CD4-positive, alpha-beta memory T cell (primary cell): ENCODE measurements at places on chromosomes 1 and 21.

DNA sequence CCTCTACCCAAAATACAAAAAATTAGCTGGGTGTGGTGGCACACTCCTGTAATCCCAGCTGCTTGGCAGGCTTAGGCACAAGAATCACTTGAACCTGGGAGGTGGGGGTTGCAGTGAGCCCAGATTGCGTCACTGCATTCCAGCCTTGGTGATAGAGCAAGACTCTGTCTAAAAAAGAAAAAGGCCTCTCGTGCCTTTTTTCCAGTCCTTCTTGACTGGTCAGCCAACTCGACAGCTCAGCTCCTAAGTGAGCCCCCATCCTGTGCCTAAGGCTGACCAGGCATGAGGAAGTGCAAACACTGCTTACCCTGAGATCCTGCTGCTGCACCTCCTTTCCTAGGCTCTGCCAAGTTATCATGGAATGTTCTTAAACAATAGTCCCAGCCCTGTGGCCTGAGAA, 10.1 kb upstream of the PROK1 start:
- no peak for DNase-seq

DNA sequence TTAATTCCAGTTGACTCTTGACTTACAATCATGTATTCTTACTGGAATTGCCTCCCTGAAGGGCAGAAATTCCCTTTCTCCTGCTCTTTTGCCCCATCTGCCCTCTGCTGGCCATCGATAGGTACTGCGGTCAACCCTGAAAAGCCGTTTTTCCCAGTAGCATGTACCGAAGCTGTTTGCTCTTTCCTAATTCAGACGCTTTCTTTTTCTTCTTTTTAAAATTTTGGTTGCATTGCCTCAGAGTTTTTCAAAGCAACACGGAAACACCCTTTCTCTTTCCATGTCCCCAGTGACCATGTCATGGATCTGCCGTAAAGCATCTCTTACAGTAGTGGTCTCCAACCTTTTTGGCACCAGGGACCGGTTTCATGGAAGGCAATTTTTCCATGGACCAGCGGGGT, 164.2 kb upstream of the C1orf21 start:
- DNase-seq = no peak

DNA sequence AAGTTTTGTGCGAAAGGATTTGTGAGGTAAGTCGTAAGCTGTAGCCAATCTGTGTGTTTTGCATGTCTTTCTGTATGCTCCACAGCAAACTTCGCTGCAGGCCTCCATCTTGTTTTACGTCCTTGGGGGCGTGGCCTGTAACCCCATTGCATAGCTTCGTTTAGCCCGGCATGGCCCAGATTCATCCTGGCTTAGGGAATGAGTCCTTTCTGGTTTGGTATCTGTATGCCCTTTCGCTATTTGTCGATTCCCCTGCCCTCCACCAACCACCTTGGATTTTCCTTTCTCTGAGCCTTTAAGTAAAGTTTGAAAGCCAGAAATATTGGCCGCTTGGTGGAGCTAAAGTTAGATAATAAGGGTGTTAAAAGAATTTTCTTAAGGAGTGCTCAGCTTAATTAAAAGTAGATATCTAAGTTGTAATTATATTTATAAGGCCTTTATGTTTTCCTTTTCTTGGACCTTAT, 1.1 kb downstream of the THEM4 start:
- no peak for DNase-seq

GRCh38 chr1:17244821-17245740, 3.8 kb upstream of the PADI3 start:
- no peak for DNase-seq

GRCh38 chr21:42598159-42598735, 55.2 kb upstream of the PDE9A start:
- no peak for DNase-seq

DNA sequence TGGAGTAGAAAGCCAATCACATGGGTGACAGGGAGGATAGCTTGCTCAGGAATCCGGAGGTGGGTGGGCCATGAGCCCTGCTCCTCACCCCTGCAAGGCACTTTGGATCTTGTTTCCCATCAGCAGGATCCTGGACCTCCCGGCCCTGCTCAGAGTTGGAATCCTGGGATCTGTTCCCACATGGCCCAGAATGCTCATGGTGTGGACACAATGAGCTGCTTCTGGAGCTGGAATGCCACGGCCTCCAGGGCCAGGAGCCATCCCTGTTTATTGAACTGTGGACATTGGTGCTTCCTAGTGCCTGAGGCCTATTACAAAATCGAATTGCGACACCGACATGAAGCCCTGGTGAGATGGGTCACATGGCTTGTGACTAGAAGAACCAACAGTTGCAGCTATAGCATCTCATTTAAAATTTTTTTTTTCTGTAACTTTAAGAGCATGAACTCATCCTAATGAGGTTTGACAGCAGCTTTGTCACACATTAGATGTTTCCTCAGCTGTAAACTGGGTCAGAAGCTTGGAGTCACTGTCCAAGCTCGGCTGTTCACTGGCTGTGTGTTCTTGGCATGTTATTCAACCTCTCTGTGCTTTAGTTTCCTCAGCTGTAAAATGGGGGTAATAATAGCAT, 40.4 kb upstream of the GOLT1A start:
- DNase-seq = no peak

GRCh38 chr1:109040989-109041620, 797 bp downstream of the WDR47 start:
- DNase-seq = no peak

GRCh38 chr1:35725596-35725995, 6.9 kb upstream of the C1orf216 start:
- DNase-seq = no peak

- DNase-seq = no peak
Measured at GRCh38 chr1:83781667-83782066, 217.3 kb downstream of the TTLL7 start.

DNA sequence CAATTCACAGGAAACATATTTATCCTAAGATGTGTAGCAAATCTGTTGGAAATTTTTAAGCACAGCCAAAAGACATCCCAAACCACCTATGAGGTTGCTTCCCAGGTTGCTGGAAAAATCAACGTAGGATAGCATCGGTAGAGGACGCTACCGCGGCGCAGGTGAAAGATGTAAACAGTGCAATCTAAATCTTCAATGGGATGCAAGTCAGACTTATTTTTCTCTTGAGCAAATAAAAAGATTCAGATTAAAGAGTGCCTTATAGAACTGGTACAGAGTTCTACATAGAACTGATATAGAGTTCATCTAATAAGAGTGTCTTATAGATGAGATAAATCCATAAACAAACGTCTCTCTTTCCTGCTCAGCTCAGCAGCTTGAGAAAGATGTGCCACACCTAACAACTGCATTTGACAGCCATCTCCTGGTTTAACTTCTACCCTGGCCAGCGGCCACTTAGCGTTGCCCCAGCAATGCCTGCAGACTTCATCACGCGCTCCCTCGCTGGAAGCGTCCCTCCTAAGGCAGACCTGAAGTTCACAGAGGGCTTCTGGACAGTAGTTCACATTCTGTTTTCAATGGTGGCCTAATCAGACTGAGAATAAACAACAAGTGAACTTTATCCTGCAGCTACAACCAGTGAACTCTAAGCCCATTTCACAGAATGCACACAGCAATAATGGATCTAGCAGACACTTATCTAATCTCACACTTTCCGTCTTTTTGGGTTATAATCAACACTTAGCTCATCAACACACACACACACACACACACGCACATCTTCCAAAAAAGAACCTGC, 164.5 kb downstream of the TOMM20 start:
- no peak for DNase-seq

DNA sequence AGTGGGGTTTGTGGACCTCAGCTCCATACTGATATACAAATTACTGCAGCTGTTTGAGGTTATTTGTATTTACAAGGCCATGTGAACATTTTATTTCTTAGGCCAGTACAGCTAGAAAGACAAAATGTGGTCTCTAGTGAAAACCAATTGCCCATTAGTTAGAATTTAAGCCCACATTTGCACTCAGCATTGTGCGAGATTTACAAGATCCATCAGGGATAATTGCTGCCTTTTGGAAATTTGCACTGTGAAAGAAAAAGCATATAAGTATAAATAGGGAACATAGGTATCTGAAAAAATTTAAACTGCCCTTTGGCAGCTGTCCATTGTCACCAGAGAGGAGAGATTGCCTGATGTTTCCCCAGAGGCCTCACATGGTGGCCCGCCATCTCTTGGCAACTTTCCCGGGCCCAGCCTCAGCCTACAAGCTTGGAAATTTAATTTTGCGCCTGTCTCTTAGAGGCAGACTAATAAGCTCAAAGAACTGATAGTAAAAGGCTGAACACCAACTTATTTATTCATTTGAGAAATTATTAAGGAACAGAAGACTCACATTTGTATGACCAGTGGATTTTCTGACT, 120.7 kb downstream of the MAP3K21 start:
- no peak for DNase-seq

- no peak for DNase-seq
Measured at GRCh38 chr1:34928699-34929496, 552 bp downstream of the DLGAP3 start.

GRCh38 chr1:23527900-23528249, 3.2 kb downstream of the E2F2 start:
- DNase-seq = no peak

GRCh38 chr1:229254910-229255541, 15.9 kb upstream of the RAB4A start:
- DNase-seq = peak; percentile 52

DNA sequence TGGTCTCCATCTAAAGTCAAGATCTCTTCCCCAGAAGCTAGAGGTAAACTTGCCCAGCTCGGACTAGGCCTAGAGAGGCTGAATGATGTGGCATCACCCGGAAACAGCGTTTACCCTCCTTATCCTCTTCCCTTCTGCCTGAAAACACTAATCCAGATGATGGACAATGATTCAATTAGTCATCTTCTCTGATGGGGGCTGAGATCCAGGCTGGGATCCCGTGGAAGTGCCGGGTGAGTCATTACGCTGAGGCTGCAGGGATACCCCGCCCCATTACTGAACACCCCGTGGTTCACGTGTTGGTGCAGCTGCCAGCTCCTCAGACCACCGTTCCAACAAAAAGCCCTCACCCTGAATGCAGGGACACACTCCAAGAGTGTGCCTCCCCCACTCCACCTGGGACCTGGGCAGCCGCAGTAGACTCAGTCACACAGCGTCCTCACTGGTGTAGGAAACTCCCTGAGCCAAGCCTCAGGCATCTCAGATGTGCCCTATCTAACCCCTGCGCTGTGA, 2.0 kb downstream of the S100A6 start:
- DNase-seq = peak; percentile 15

GRCh38 chr1:109490029-109490933, 3.6 kb upstream of the CYB561D1 start:
- DNase-seq = peak; percentile 68

GRCh38 chr1:111082421-111083203, 57.3 kb downstream of the DRAM2 start:
- DNase-seq = no peak

DNA sequence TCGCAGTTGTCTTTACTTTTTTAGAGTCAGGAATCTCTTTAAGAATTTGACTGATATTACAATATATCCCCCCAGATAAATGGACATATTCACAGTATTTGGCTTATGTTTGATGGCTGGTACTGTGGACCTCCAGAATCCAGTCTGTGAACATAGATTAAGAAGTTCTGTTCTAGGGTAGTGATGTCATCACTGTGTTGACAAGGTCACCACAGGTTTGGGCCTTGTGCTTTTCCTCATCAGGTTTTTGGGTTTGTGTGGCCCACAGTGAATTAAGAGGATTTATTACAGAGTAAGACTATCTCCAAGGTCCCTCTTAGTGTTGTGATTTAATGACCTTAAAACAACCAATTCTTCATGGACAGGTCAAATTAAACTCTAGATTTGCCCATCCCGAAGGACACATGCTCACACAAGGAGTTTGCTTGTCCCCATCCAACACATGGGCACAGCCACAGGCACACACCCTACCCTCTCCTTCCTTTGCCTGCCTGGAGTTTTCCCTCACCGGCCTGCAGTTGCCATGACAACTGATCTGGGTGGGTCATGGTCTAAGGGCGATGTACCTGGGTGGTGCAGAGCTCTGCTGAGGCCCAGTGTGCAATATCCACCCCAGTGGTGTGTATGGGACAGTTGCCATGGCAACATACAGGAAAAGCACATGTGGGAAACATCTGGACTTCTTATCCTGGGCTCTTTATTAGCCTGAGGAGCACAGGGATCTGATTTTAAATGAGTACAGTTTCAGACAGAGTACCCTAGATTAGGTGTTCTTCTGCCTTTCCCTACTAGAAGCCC, 98.6 kb downstream of the NAV1 start:
- no peak for DNase-seq

- DNase-seq = no peak
Measured at GRCh38 chr1:230427094-230427876, 1.2 kb upstream of the PGBD5 start.

- no peak for DNase-seq
Measured at GRCh38 chr1:159302095-159302494, at the start of gene FCER1A. TSS of gene FCER1A (plus strand) at chr1:159302336. CDS start at chr1:159302365, 29 bp downstream.

GRCh38 chr21:41501919-41502318, 6.0 kb downstream of the TMPRSS2 start:
- no peak for DNase-seq

- peak; percentile 53 for DNase-seq
Measured at GRCh38 chr1:23627069-23627735, 64.4 kb upstream of the RPL11 start.

DNA sequence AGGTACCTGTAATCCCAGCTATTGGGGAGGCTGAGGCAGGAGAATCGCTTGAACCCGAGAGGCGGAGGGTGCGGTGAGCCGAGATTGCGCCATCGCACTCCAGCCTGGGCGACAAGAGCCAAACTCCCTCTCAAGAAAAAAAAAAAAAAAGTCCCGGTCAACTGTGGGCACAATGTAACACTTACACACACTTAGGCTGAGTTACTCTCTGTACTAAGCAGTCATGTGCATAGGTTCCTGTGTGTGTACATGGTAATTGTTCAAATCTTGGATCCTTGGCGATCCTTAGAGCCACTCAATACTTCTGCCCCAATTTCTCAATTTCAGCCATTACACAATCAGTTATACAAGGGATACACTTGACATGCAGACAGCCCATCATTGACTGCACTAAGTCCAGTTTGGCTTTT, 11.6 kb downstream of the SDCCAG8 start:
- no peak for DNase-seq

- DNase-seq = peak; percentile 74
Measured at GRCh38 chr1:160539990-160540858, 17.2 kb upstream of the SLAMF6 start.

DNA sequence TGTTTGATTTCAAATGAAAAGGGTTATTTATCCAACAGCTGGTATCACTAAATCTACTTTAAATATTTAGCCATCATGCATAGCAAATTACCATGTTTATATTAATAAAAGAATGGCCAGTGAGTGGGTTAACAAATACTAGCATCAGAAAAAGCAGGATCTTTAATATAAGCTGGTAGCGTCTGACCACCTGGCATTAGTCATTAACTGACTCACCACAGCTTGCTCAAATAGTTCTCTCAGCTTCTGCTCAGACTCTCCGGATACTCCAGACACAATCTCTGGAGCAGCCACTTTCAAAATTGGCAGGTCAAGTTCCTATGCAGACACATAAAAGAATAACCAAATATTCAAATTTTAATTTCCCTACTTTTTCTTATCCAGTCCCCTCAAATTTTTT, 29.6 kb downstream of the NVL start:
- DNase-seq = no peak

- no peak for DNase-seq
Measured at GRCh38 chr1:161484613-161485012, 20.6 kb upstream of the FCGR2A start.

- DNase-seq = no peak
Measured at GRCh38 chr1:108089477-108089876, 110.7 kb downstream of the SLC25A24 start.

- DNase-seq = no peak
Measured at GRCh38 chr1:223176437-223176836, 33.4 kb upstream of the TLR5 start.

- no peak for DNase-seq
Measured at GRCh38 chr1:244680667-244681066, 27.7 kb downstream of the DESI2 start.

GRCh38 chr1:110136911-110137310, 13.4 kb upstream of the SLC6A17 start:
- DNase-seq = peak; percentile 22
